ENCODE measurements at places on chromosomes 1 and 21.

DNA sequence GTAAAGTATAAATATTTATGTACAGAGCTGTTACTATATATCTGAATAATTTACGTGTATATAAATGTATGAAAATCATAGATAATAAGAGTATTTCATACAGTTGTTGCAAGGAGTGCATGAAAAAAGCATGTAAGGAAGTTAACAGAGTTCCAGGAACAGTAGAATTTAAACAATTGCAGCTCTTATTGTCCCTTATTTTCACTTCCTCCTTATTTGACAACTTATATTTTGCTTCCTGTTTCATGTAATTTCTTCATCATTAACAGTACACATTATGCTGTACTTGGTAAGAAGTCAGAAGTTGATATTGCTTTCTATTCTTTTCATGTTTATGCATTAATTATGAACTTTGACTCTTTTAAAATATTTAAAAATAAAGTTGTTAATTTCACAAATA is 681.5 kb downstream of the LRRIQ3 start:
- DNase-seq, result no peak

DNA sequence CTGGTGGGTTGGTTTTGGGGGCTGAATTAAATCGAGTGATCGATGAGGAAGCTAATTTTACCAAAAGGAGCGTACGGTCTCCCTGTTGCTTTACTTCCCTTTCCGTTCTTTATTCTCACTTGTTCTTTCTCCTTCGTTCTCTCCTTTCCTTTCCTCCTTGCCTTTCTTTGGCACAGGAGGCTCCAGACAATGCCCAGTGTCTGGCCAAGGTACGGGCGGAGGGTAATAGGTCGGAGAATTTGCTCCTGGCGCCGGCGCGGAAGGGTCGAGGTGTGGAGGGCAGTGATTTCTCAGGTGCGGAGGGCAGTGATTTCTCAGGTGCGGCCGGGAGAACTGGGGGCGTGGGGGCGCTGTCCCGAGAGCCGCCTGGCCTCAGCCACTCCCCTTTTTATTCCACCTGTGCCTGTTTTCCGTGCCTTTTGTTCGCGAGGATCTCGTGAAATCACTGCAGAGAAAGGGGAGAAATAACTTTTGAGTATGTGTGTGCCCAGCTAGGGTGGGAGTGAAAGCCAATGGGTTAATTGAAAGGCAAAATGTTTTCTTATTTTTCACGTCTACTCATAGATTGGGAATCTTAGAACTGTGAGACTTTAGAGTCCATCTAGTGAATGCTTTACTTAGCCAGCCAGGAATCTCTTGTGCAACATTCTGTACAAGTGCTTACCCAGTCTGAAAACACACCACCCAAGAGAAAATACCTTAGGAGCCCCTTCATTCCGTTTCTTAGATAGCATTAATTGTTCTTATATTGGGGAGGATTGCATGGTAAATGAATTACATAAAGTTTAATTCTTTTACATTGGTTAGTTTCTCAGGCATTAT is 1.3 kb downstream of the FNBP1L start:
- no peak for DNase-seq

- no peak for DNase-seq
Measured at GRCh38 chr1:6396998-6397397, 3.4 kb upstream of the ACOT7 start.

DNA sequence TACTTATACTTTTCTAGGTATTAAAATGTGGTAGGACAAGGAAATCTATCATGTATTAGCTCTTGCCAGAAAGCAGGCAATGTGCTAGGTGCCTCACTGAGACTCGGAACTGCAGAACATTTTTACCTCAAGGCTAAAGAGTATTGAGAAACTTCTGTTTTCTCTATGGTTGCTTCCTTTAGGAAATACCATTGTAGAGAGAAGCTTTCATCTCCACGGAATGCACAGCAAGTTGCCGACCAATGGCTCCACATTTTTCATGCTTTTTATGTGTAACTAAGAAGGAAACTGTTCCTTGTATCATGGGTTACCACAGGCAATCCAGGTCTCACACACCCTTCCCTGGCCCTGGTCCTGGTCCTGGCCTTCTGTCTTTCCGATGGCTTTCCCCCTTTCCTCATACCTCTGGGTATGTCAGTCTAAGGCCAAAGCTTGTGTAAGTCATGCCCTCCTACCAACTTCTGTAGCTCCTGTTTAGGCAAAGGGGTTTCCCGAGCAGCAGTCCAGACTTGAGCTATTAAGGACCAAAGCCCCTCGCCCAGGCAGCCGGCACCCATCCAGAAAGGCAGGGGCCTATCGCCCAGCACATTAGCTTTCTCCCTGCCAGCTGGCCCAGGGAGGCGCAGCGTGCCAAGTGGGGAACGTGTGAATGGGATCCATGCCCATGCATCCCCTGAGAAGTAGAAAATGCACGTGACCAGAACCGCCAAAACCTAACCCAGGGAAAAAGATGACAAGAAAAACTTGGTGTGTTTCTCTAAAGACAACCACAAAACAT is 225.0 kb downstream of the PBX1 start:
- DNase-seq, result no peak

GRCh38 chr1:193677874-193678273 is 491.5 kb upstream of the B3GALT2 start:
- DNase-seq, result no peak

DNA sequence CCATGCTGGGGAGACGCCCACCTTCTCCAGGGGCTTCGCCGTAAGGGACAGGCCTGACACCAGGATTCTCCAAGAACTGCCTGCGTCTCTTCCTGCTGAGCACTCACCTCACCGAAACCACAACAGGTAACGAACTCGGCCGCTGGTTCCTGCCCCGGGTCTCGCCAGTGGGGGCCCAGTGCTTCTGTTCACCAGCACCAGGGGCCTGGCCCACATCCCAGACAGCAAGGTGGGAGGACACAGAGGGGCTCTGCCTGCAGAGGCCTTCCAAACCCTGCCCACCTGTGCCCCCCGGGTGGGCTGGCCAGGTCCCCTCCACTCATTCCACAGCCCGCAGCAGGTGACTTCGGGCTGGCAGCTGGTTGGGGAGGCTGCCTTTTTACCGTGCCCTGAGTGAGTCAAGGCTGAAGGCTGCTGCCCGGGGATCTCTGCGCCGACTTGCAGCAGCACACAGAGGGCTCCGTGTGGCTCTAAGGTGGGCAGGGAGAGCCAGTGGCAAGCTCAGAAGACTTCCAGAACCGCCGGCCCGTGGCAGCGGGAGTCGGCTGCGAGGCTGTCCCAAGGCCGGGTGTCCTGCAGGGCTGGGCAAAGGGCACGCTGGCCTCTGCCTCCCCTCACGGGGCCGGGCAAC is 14.7 kb upstream of the COL18A1 start:
- no peak for DNase-seq

GRCh38 chr1:29502225-29502910 is 266.0 kb downstream of the PTPRU start:
- DNase-seq, result no peak

- no peak for DNase-seq
Measured at GRCh38 chr1:103353391-103353790, 172.1 kb upstream of the RNPC3 start.

DNA sequence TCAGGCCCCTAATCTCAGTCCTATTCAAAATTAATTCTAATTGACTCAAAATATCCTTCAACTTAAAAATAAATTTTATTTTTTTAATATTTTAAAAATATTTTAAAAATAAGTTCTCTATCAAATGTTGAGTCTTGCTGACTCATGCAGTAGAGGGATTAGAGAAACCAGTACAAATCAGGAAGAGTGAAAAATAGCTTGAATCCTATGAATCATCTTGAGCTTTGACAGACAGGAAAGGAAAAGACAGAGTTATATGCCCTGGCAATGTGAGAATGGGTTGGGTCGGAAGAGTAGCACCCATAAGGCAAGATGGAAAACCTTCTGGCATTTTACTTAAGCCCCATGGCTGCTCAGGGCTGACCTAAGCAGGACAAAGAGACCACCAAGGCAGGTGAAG is 346.6 kb upstream of the RUNX1 start:
- DNase-seq, result no peak

- peak; percentile 87 for DNase-seq
Measured at GRCh38 chr1:21607549-21608529, 61.3 kb downstream of the RAP1GAP start.

GRCh38 chr1:93076268-93076667 is 2.8 kb upstream of the MTF2 start:
- DNase-seq, result no peak

DNA sequence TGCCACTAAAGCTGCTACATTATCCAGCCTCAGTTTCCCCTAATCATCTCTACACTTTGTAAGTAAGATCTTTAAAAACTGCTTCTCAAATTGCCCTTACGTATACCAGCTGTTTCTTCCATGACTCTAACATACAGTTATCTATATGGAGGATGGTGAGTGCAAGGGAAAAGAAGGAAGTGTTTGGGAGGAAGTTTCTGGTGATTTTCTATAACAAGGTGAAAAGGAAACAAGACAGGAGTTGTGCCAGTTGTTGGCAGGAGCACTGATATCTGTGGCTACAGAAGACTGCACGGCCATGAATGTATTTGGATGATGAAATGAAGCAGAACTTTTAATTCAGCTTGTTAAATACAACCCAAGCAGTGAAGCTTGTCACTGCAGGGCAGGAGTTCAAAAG is 32.3 kb upstream of the NHLH2 start:
- no peak for DNase-seq

- no peak for DNase-seq
Measured at GRCh38 chr1:2544875-2545640, 11.1 kb upstream of the TNFRSF14 start.

- DNase-seq, result no peak
Measured at GRCh38 chr1:164611754-164612642, 53.0 kb downstream of the PBX1 start.

DNA sequence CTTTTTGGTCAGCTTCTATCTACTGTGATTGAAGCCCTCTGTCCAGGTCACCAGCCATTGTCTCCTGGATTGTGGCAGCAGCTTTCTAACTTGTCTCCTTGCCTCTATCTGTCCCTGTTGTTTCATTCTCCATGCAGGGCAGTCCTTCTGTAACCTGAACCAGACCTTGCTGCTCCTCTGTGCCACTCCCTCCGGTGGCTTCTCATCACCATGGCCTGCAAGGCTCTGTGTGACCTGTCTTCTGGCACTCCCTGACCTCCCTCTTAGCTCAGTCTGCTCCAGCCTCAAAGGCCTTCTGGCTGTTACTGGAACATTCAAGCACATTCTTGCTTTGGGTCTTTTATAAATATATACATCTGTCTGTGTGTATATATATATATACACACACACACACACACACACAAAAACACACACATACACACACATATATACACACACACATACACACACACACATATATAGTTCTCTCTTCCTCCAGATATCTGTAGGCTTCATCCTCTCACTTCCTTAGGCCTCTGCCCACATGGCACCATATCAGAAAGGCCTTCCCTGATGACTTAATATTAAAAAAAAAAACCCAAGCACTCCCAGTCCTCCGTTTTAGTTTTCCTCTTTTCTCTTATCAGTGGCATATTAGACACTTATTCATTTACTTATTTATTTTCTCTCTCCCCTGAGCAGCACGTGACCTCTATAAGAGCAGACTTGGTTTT is 21.2 kb upstream of the JUN start:
- DNase-seq, result no peak

DNA sequence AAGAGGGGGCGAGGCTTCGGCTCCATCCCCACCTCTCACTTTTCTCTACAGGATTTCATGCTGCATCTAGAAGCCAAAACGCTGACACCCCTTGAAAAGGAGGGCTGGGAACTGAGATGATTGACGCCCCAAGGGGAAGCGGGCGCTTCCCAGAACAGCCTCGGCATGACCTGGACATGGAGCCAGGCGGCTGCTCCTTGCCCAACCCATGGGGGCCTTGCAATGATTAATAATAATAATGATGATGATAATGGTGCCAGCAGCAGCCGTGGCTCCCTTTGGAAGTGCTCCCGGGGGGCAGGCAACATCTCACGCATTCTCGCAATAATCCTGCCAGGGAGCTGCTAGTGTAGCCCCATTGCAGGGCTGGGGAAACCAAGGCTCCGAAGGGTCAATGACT is 78.2 kb downstream of the RAP1GAP start:
- DNase-seq, result no peak

GRCh38 chr1:232463225-232463624 is 166.7 kb downstream of the SIPA1L2 start:
- no peak for DNase-seq

DNA sequence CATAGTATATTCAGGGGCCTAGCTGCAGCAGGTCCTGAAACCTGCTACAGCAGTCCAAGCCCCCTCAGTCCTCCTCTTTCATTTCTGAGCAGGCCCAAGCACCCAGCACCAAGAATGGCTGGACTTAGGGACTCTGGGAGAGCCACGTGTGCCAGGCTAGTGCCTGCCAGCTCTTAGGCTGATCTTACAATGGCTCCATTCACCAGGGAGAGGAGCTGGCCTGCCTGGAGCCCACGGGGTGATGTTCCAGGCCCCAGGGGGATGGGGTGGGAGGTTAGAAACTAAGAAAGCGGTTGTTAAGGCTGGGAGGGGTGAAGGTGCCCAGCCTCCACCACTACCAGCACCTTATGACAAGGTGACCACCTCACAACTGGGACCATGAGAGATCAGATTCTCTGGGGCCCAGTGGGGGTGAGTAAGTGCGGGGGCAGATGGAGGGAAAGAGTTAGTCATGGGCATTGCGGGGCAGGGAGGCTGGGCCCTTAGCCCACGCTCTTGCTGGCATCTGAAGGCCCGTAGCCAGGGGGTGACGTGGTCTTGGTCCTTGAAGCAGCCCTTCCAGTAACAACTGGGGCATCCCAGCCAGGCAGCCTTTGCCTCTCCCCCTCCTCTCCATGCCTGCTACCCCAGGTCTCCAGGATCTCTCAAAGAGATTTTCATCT is 30.3 kb upstream of the CLIC4 start:
- no peak for DNase-seq

- DNase-seq, result no peak
Measured at GRCh38 chr1:211484755-211485479, 7.0 kb downstream of the RD3 start.
